GOT3 (cell line): ENCODE measurements at places on chromosomes 13 and 19.

GRCh38 chr13:25281193-25281934 lies 5.9 kb downstream of the MTMR6 start:
- DNase-seq = no peak

DNA sequence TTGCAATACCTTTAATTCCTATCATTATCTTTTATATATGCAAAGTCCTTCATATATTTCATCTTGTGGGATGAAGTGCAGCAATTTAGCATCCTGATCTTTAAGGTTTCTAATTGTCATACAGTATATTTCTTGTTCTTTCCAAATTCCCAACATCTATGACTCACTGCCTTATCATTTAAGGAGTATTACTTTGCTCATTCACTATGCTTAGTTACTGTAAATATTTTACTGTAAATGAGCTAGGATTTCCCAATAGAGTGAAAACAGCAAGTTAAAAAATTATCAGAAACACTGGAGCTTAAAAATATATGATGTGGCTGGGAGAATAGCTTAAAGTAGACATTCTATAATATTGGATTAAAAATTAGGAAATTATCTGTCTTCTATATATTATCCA lies 69.9 kb downstream of the SLITRK6 start:
- DNase-seq = no peak

GRCh38 chr13:98797456-98797855 lies 45.0 kb upstream of the SLC15A1 start:
- no peak for DNase-seq

GRCh38 chr13:94308832-94309231 lies 170.7 kb downstream of the DCT start:
- no peak for DNase-seq

DNA sequence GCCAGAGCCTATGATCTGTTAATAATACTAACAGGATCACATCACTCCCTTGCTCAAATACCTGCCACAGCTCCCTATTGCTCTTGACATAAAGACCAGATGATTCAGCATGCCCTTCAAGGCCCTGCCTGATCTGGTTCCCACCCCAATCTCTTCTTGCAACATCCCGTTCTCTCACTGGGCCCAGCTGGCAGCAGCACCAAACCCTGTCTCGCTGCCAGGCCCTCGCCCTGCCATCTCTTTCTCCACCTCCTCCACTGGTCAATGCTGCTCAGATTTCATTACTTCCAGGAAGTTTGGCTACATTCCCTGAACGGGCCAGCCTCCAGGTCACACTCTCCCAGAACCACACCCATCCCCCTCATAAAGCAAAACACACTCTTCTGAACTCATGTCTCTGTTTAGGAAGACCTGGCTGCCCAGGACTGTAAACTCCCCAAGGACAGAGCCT lies 8.6 kb upstream of the BCAT2 start:
- DNase-seq = peak; percentile 60

DNA sequence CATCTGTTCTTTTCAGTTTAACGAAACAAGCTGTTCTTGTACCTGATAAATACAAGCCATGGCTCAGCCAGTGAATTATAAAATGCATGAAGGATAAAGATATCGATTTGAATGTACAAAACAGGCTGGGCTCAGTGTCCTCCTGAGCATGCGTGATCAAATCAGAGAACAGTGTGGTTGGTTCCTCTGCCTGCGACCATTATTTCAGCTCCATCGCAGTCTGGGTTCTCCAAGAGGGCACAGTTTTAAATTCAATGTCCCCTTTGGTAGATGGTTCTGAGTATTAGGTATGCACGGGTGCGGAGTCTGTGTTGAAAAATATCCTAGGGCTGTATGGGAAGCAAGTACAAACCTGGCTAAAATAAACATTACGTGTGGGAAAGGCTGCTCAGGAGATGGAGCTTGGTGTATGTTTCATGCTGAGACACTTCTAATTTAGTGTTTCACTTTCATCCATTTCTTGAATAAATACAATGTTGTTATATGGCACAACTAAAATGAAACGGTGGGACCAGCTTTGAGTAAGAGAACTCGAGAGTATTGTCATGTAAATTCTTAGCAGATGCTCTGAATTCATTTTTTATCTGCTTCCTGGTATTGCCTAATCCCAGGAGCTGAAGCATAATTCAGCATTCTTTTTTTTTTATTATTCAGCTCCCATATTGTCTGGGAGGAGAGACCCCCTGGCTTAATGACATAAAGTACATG lies 458.7 kb downstream of the MYO16 start:
- no peak for DNase-seq

GRCh38 chr19:54448774-54449700 lies at the start of gene LENG8:
TSS of gene LENG8 (plus strand) at chr19:54449199. CDS start at chr19:54451345, 2,146 bp downstream.
- peak; percentile 92 for DNase-seq

DNA sequence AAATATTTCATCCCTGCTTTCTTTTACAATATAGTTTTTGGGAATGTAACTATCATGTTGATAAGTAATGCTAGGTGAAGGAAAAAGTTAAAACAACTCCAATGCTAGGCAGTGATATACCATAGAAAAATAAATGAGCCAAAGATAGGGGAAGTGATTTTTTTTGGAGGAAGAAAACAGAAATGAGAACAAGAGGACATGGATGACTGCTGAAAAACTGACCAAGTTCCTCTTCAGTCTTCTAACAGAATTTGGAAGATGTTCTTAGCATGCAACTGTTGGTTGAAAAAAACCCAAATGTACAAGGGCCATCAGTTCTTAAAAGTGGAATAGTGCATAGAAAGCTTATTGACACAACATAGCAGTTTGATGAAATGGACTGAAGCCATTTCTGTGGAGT lies 262.5 kb upstream of the STARD13 start:
- no peak for DNase-seq

GRCh38 chr13:101706651-101707050 lies 254.2 kb downstream of the ITGBL1 start:
- no peak for DNase-seq

- DNase-seq = no peak
Measured at GRCh38 chr19:55443824-55444480, 852 bp upstream of the SHISA7 start.

DNA sequence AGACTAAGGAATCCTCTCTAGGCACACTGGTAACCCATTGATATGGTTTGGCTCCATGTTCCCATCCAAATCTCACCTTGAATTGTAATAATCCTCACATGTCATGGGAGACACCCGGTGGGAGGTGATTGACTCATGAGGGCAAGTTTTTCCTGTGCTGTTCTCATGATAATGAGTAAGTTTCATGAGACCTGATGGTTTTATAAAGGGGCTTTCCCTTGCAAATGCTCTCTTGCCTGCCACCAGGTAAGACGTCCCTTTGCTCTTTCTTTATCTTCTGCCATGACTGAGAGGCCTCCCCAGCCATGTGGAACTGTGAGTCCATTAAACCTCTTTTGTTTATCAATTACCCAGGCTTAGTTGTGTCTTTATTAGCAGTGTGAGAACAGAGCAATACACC lies 81.4 kb upstream of the GPC6 start:
- no peak for DNase-seq

DNA sequence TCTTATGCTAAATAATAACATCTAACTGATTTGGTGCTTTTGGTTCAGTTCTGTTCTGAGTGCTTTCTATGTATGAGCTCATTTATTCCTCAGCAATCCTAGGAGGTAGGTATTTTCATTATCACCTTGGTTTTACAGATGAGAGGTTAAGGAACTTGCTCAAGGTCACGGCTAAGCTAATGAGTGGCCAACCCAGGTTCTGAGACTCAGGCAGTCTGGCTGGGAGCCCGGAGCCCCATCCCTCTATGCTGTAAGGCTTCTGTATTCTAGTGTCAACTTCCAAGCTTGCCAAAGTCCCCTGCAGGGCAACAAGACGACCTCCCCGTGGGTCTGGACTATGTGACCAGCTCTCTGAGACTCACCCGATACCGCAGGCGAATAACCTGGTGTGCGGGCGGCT lies 60.5 kb downstream of the PARP4 start:
- no peak for DNase-seq

DNA sequence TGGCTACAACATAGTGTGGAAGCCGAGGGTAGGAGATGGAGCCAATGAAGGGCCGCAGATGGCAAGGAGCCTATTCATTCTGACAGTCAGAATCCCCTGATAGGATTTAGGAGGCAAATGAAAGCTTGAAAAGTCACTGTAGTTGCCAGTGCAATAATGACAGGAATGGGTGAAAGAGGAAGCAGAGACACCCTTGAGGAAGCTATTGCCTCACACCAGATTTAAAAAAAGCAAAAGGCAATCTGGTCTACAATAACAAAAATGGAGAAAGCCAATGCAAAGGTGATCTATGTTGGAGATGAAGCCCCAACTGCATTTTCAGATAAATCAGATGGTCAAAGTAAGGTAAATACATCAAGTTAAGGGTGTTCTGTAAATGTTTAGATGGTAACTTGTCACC lies 158.5 kb downstream of the TUBA3C start:
- no peak for DNase-seq

DNA sequence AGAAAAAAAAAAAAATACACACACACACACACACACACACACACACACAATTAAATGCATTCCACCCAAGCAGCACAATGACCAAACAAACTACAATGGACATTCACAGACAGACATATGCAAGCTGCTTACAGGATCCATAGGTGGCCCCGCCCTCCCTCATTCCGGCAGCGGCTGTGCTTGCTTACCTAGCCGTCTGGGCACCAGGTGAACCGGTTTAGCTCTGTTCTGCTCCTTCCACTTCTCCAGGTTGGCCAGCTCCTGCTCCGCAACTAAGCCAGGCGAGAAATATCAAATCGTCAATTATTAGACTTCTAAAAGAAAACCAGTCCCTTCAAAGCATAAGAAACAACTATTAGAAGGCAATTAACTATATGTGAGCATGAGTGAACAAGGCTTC lies 23.1 kb downstream of the EPSTI1 start:
- no peak for DNase-seq

DNA sequence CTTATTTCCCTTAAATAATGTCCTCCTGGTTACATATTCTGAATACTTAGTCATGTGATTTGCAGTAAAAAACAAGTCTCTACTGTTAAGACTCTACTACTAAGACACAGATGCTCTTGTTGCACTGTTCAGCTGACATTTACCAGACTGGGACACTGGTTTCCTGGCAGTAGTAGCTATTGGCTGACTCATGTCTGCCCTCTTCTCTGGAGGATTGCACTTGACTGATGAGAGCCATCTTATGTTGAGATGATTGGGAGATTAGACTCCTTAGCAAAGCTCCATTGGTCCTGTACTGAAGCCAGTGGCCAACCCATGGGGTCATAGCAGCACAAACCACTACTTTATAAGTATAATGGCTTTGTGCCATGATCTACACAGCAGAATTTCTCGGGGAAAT lies 1672.6 kb upstream of the PCDH20 start:
- DNase-seq = no peak

- no peak for DNase-seq
Measured at GRCh38 chr19:5645409-5645808, 22.5 kb downstream of the SAFB start.

DNA sequence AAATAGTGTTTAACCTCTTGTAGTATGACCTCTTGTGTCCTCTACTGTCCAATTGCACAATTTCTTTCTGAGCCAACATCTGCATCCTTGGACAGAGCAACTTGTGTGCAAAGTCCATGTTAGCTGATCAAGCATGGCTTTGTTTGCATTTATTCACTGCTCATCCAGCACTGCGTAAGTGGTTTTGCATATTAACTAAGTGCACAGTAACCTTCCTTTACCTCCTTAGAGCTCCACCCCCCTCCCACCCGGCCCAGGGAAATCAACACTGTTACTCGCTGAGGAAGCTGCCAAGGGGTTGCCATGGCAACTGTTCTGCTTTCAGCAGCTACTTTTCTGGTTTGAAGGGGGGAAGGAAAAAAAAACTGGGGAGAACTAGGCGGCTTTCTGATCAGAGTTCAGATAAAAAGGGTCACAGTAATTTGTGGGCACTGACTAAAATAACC lies 153.5 kb upstream of the KLF12 start:
- DNase-seq = no peak

DNA sequence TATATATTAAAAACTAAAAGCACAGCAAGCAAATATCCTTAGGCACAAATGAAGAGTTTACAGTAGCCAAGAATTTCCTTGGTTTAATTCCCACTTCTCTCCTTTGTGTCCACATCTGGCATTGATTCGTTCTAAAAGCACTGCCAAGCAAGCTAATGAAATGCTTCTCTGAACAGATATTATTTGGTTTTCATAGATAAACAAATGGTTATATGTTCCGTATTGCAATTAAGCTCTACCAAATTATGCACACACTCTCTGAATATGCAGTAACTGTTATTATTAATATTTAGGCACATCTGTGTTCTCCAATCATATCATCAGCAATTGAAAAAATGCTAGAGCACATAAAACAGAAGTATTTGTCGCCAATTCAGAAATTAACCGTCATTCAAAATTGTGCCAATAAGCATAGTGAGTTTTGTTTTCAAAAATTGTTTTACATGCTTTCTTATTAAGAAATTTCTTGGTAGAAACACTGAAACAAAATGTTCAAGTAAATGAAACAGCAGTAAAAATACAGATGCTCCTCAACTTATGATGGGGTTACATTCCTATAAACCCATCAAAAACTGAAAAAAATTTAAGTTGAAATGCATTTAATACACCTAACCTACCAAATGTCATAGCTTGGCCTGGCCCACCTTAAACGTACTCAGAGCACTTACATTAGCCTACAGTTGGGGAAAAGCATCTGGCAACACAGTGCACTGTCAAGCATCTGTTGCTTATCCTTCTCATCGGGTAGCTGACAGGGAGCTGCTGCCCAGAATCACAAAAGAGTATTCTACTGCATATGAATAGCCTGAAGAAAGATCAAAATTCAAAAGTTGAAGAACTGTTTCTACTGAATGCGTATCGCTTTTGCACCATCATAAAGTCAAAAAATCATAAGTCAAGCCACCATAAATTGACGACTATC lies 2134.7 kb downstream of the PCDH9 start:
- no peak for DNase-seq

- no peak for DNase-seq
Measured at GRCh38 chr19:21698215-21698614, 69.2 kb downstream of the ZNF100 start.

DNA sequence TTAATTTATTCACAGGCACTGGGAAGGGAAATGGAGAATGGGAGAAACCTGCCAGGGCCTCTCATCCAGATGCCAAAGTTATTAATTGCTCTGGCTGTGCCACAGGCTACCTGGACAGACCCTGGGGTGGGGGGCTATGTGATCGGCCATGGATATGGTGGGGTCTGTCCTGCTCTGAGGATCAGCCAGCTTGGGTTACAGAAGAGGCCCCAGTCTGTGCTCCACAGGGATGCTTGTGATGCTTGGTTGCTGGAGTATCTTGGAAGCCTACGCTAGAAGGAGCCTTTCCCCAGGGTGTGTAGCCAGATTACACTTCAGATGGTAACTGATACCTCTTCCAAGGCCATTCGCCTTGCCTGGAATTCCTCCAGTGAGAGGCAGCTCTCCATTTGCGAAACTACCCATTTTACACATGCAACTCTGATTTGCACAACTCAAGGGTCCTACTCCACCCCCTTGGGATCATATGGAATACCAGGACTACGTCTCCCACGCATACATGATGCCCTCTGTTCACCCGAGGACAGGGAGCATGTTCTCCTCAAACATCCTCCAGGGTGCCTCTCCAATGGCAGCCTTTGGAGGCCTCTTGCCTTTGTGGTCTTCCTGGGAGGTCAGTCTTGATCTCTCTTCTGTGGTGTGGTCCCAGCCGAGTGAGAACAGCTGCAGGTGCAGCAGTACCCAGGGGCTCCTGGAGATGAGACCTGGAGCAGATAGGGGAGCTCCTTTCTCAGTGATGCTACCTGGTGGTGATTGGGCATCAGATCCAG lies 186.6 kb upstream of the TSHZ3 start:
- DNase-seq = no peak
